ENCODE measurements at places on chromosomes 12 and 14.

GRCh38 chr14:102560458-102561261, 31.8 kb upstream of the RCOR1 start:
- peak; percentile 10 for DNase-seq

DNA sequence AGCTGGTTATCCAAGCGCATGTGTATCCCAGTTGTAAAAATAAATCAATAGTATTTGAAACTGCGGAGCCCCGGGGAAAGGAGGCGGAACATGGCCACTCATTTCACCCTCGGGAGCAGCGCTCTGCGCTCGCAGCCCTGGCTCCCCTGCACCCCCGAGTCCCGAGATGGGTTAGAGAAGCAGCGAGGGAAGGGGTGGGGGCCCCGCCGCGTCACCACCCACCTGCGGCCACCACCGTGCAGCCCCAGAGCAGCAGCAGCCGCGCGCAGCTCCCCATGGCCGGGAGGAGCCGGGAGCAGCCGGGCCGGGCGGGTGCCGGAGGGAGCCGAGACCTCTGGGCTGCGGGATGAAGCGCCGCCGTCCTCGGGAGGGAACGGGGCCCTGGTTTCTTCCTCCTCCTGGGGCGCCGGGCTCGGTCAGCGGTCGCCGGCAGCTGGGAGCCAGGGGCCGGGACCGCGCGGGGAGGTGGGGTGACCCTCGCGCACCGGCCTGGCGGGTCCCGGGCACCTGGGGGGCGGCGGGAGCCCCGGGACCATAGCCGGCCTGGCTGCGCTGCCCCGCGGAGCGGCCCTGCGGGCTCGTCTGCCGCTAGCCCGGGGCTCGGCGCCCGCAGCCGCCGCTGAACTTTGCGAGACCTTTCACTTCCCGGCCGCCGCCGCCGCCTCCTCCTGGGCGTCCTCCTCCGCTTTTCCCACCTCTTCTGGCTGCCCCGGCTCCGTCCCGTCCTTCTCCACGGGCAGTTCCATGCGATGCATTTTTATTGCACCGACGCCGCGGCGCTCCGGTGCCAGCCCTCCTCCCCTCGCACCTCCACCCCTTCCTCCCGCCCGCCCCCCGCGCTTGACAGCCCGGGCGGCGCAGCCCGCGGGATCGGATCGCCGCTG, at the start of gene NTN4:
Gene NTN4, minus strand, starts transcription at position 732 of the 884 bp plus-strand sequence. Its CDS starts 455 bp downstream, at position 277.
- peak; percentile 33 for DNase-seq

GRCh38 chr14:99568567-99569560, 35.1 kb downstream of the CCDC85C start:
- no peak for DNase-seq

DNA sequence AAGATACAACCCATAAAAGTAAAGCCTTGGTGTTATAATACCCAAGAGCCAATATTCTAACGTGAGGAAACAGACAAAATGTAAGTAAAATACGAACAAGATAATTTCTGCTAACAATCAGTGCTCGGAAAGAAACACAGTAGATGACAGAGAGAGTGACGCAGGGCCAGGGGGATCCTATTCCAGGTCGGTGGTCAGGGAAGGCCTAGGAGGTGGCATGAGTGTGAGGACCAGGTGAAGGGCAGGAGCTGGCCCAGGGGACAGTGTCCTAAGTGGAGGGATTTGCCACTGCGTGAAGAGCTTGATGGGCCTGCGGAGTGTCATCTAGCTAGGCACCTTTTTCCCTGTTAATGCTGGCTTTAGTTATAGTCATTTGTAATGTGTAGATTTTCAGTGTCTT, 35.3 kb downstream of the ETV6 start:
- DNase-seq: no peak

GRCh38 chr14:75214558-75214957, 38.1 kb upstream of the TMED10 start:
- no peak for DNase-seq

DNA sequence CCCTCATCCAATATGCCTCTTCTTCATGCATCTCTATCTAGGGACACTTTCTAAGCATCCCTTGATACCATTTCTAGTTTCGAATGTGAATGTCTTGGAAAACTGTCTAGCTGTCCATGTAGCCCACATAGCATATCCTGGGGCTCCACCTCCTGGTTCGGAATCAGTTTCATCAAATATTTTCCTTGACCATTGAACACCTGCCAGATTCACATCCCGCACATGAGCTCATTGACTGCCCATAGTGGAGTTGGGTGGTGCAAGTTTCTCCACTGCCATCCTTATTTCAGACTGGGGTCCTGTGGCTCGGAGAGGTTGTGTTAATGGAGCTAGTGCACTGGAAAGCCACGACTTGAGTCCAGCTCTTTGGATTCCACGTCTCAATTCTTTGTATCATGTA, 58.6 kb upstream of the TMEM263 start:
- DNase-seq: no peak

- DNase-seq: no peak
Observed at GRCh38 chr14:54767139-54767431, 135.5 kb downstream of the GCH1 start.

DNA sequence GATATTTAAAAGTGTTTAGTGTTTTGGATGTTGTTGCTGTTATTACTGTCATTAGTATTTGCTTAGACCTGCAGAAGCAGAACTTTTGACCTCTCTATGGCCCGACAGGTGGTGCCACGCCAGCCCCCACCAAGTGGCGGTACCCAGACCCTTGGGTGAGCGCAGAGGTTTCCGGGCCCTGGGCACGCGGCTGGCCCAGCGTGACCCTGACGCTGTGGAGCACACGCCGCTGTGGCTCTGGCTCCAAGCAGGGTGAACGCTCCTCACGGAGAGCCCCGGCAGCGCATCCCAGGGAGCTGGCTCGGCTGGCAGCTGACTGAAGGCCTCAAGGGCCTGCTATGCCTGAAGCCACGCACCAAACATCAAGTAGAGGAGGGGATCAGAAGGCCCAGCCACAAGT, 22.6 kb downstream of the SLC25A47 start:
- no peak for DNase-seq

DNA sequence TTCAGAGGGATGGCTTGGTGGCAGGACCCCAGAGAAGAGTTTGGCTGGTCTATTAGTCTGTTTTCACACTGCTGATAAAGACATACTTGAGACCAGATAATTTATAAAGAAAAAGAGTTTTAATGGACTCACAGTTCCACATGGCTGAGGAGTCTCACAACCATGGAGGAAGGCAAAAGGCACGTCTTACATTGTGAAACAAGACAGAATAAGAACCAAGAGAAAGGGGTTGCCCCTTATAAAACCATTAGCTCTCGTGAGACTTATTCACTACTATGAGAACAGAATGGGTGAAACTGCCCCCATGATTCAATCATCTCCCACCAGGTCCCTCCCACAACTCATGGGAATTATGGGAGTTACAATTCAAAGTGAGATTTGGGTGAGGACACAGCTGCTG, 78.5 kb upstream of the SSTR1 start:
- no peak for DNase-seq

DNA sequence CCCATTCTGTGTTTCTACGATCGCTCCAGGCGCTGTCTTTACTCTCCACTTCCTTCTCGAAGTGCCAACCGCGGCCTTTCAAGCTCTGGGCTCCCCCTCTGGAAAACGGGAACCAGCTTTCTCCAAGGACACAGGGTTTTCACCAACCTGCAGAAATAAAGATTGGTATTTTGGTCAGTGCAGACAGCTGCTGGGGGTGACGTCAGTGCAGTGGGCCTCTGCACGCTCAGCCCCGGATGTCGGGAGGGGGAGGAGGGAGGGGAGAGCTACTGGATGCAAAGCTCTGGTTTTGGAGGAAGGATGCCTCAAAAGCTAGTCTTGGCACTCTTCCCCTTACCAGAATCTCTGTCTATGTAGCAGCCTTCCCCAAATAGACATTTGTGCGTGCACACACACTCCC, 19.9 kb downstream of the HRK start:
- DNase-seq: no peak

DNA sequence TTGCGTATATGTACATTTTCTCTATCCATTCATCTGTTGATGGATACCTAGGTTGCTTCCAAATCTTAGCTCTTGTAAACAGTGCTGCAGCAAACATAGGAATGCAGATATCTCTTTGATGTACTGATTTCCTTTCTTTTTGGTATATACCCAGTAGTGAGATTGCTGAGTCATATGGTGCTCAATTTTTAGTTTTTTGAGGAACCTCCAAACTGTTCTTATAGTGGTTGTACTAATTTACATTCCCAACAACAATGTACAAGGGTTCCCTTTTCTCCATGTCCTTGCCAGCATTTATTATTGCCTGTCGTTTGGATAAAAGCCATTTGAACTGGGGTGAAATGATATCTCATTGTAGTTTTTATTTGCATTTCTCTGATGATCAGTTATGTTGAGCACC, 44.3 kb downstream of the PELI2 start:
- DNase-seq: no peak

GRCh38 chr12:113328368-113328889, 6.5 kb downstream of the SLC8B1 start:
- DNase-seq: no peak

DNA sequence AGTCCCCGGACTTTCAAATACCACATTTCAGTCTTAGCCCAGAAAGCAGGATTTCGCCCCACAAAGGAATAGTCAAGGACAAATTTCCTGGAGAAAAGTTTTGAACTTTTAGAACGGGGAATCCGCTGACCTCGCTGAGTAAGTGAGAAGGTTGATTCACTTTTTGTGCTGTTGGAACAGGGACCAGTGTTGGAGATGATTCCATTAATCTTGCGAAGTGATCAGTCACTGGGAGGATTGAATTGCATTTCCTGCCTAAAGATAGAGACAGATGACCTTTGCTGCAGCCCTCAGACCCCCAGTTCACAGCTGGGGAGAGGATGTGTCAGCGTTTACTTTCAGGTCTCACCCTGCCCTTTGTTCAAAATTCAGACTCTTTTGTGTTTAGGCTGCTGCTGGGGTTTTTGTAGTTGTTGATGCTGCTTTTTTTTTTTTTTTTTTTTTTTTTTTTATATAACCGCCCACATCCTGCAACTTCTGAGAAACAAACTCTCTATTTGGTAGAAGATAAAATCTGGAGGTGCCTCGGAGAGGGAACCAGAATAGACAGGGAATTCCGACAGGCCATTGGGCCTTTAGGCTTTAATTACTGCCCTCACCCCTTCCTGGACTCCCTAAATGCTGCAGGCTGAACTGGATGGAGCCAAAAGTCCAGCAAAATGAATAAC, 9.8 kb upstream of the KDM2B start:
- no peak for DNase-seq

- no peak for DNase-seq
Observed at GRCh38 chr12:71704920-71705319, 19.0 kb downstream of the TMEM19 start.

DNA sequence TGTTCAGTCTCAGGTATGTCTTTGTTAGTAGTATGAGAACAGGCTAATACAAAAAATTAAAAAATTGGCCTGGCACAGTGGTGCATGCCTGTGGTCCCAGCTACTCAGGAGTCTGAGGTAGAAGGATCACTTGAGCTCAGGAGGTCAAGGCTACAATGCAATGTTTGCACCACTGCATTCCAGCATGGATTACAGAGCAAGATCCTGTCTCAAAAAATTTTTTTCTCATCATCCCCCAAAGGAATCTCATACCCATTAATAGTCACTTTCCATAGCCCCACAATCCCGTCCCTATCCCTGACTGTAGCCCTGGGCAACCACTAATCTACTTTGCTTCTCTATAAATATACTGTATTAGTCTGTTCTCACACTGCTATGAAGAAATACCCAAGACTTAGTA, 57.8 kb downstream of the TTC8 start:
- DNase-seq: no peak

GRCh38 chr12:55039395-55040354, 19.9 kb downstream of the NEUROD4 start:
- no peak for DNase-seq

Data from 8988T (cell line).